ENCODE measurements at places on chromosomes 2 and 18.

DNA sequence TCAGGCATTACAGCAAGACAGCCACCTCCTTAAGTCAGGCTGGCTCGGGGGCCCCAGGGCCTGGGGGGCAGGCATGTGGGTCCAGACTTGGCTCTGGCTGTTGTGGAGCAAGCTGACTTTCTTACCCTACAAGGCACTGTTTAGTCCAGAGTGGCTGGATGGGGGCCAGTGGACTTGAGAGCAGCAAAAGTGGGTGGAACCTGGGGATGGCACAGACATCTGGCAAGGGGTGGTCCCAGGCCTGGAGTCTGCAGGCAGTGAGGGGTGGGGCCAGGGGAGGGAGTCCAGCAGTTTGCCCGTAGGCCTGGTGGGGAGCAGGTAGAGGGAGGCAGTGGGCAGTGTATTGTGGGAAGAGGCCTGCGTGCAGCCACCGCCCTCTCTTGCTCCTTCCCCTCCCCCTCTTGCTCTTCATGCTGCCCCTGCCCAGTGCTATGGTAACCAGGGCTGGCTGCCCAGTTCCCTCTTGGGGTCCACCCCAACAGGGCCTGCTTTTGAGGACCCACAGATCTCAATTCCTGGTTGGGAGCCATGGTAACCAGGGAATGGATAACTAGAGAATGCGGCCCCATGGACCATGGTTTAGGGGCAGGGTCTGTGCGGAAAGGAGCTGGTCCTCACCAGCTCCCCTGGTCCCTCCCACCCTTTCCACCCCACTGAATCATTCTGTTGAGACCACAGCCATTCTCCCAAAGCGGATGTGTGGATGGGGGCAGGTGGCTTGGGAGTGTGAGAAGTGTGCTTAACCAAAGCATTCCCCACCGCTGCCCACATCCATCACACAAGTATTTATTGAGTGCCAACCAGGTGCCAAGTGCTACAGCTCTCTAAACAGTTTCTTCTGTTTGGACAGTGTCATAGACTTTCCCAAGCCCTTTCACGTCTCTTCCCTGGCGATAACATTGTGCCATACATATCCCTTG is 19.3 kb downstream of the SPEG start:
- DNase-seq = no peak

- no peak for DNase-seq
Measured at GRCh38 chr18:3304832-3305231, 42.9 kb downstream of the MYL12B start.

DNA sequence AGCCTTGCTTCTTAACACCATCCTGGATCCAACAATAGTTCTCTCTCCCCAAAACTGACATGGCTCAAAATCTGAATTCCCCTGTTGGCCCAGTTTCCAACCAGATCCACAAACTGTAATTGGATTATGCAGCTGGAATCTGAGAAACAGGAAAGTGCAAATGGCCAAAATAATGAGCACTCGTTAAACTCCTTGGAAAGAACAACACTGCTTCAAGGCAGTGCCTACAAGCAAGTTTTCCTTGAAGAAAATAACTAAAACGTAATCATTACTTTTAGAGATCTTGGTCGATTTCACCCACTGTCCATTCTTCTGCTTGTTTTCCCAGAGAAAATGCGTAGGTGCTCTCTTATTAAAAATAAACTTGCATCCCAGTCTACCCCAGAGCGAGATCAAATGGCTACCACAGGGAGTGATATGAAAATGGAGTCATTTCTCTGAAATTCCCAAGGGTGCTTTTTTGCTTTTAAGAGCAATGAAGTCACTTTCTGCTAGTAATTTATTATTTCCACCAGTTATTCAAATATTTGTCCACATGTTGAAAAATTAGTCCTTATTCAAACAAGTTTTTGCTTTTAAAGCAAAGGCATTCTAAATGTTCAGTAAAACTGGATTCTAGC is 264.2 kb downstream of the C1D start:
- DNase-seq = no peak

- DNase-seq = no peak
Measured at GRCh38 chr2:219525533-219526232, 11.4 kb downstream of the ASIC4 start.

- DNase-seq = no peak
Measured at GRCh38 chr2:18495058-18495457, 65.4 kb downstream of the RDH14 start.

DNA sequence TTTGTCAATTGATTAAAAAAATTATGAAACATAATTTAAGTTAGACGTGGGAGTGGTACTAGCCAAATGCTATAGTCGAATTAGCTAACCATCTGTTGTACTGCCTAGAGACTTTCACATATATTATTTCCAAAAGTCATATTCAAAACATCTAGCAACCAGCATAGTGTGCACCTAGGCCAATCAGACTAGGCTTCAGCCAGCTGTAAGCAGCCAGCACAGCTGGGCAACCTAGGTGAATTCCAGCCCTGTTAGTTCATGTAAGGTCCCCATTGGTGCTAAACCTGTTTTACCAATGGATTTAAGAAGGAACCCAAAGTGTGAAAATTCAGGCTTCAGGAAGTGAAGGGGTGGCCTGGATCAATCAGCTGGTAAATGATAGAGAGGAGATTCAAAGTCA is 144.3 kb downstream of the BCL2 start:
- DNase-seq = no peak

GRCh38 chr2:205689820-205690219 is 7.5 kb downstream of the NRP2 start:
- no peak for DNase-seq

GRCh38 chr2:68709421-68709911 is 25.1 kb upstream of the ARHGAP25 start:
- DNase-seq = peak; percentile 89

- no peak for DNase-seq
Measured at GRCh38 chr2:182597570-182598295, 118.3 kb upstream of the DNAJC10 start.

GRCh38 chr2:213119061-213119809 is 32.2 kb downstream of the IKZF2 start:
- DNase-seq = no peak

GRCh38 chr18:48845174-48845573 is 105.6 kb downstream of the SMAD7 start:
- no peak for DNase-seq

DNA sequence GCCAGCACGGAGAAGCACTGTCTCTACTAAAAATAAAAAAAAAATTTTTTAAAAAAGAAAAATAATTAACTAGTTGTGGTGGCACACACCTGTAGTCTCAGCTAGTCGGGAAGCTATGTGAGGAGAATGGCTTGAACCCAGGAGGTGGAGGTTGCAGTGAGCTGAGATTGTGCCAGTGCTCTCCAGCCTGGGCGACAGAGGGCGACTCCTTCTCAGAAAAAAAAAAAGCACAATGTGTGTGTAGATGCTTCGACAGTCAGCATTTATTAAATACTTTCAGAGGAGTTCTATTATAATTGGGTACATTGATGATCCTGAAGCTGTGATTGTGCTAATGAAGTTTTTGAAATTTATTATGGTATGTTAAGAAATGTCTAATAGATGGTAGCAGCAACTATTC is 46.5 kb downstream of the XIRP2 start:
- DNase-seq = no peak

DNA sequence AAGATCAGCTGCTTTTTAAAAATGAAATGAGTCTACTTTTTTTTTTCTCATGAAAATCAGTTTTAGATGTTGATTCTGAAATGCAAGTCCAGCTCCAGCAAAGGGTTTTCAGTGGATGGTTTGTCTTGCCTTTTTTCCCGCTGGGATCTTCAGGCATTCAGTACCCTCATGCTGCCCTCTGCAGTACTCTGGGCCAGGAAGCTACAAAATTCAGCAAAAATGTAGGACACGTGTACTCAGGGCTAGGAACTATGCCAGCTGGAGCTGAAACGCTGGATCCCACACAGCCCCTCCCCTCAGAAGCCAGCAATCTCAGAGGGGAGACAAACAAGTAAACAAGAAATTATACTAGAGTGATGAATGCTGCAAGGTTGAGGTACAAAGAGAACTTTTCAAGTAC is 97.3 kb downstream of the MMADHC start:
- DNase-seq = no peak

- DNase-seq = peak; percentile 88
Measured at GRCh38 chr2:170812710-170813600, 3.7 kb upstream of the GAD1 start.

DNA sequence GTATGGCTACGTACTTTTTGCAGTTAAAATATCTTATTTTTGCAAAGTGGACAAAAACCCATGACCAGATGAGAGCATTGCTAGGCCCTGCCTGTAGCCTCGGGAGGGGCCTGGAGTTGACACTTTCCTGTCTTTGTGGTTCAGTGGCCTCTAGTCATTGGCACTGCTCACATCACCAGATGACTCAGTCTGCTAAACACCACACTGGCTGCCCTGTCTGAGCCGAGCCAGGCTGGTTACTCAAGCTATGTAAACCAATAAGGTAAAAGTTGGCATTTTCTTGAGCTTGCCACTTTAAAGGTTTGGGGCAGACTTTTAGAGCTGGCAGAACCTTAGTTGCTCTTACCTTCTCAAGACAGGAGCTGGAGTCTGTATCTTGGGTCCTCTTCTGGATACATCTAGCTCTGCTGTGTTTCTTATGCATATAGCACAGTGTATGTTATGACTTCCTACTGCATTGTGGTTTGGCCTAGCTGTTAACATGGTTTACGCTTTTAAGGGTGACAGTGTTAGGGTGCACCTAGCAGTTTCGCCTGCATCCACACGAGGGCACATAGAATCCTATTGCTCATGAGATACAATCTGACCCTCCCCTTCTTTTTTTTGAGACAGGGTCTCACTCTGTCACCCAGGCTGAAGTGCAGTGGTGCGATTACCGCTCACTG is 76.4 kb downstream of the AP1S3 start:
- DNase-seq = peak; percentile 21

DNA sequence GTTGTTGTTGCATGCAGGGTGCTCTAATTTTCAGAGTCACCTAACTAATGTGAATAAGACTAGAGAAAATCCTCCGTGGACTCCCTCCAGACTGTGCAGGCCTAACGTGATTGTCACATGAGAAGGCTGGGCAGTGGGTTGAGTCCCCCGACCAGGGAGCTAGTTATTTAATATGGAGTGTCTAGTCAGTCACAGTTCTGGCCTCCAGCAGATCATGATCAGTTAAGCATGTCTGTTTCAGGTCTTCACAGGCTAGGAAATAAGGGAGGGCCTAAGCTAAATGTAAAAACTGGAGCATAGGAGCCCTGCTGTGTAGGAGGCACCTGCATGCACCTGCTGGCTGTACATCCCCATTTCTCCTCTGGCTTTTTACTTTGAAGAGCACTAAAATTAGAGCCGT is 86.8 kb downstream of the PRPF40A start:
- DNase-seq = no peak

GRCh38 chr2:124382067-124382618 is 357.1 kb downstream of the CNTNAP5 start:
- peak; percentile 9 for DNase-seq

DNA sequence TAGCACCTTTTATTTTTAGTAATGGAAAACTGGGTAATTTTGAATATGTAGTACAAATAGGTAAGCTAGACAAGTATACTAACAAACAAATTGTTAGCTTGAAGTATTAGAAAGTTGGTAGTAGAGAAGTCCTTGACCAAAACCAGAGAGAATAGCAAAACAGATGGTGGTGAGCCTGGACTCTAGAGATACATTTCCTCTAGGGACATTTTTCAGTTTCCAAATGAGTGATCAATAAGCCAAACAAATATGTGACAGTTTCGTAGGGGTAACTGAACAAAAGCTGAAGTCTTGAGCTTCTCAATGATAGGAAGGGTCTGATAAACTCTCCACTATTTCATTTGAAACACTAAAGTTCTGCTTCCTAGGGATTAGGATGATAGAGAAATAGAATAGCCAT is 692.0 kb upstream of the FAM98A start:
- DNase-seq = no peak

DNA sequence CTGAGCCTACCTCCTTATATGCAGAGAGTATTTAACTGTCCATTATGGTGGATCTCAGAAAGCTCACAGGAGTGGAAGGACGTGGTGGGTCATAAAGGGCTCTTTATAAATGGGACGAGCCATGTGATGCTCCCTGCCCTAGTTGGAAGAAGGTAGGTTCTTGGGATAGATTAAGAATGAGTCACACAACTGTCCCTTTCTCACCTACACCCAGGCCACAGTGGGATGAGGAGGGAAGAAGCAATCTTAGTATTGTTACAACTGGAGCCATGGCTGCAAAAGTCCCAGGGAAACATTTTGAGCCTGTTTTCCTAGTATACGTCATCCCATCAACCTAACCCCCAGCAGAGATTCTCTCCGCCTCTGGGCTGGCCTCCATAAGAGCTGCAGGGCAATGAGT is 229.9 kb downstream of the TTC32 start:
- no peak for DNase-seq

GRCh38 chr2:46984642-46985476 is 69.3 kb upstream of the MCFD2 start:
- DNase-seq = peak; percentile 96

GRCh38 chr2:178522950-178523595 is 42.8 kb downstream of the PLEKHA3 start:
- peak; percentile 91 for DNase-seq

DNA sequence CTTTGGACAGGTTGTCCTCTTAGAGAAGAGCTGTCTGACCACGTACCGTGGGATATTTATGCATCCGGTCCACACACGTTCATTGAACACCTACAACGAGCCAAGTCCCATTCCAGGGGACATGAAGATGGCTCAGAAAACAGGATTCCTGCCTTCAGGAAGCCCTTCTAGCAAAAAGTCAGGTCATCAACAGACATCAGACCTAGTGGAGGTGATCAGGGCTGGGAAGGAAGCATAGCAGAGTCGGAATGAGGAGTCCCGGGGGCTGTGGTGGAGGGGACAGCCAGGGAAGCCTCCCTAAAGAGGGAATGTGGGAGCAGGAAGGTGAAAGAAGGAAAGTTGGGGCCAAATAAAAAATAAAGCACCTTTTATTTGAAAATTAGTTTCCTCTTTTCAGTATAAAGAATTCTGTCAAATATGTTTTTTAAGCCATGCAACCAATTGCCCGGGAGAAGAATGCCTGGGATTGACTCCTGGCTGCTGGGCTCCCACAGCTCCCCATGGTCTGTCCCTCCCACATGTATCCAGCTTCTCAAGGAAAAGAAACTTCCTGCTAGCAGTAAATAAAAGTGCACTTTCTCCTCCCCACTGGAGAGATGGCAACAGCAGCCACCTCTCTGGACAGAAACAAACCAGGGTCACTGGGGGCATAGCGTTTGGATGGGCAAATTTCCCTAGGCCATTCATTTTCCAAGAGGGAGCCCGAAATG is 144.8 kb downstream of the SMAD7 start:
- no peak for DNase-seq

All from Kasumi-1 (cell line).